ENCODE measurements at places on chromosomes 7 and 10.

DNA sequence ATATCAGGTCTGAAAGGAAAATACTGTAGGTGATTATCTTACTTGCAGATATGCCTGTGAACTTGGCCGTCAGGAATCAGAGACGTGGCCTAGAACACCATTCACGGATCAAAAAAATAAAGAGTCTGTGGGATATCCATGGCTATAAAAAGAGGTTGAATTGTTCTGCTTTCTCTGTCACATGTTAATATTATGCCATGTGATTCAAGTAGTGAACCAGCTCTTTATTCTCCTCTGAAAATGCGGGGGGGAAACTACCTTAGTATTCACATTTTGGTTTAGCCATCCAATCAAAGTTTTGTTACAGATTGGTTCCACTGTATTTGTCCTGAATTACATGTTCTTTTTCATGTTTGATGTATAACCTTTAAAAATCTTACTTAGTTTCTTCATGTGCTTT is 120.5 kb downstream of the CCNY start:
- peak; percentile 77 for DNase-seq

DNA sequence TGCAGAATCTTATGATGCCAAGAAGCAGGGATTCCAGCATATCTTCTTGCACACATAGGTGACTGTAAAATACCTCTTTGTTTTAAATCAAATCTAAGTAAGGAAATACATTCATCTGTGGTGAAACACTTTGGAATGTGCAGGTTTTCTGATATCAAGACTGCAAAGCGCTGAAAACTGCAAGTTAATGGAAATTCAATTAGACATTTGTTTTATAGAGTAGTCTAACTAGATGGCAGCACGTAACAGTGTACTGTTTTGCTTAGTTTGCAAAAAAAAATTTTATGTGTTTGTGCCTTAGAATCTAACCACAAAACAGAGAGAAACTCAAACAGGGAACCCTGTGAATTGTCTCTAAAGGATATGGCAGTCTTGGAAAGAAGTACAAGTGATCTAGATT is 259.2 kb downstream of the HDAC9 start:
- no peak for DNase-seq

GRCh38 chr7:471191-471865 is 48.3 kb downstream of the PDGFA start:
- no peak for DNase-seq

DNA sequence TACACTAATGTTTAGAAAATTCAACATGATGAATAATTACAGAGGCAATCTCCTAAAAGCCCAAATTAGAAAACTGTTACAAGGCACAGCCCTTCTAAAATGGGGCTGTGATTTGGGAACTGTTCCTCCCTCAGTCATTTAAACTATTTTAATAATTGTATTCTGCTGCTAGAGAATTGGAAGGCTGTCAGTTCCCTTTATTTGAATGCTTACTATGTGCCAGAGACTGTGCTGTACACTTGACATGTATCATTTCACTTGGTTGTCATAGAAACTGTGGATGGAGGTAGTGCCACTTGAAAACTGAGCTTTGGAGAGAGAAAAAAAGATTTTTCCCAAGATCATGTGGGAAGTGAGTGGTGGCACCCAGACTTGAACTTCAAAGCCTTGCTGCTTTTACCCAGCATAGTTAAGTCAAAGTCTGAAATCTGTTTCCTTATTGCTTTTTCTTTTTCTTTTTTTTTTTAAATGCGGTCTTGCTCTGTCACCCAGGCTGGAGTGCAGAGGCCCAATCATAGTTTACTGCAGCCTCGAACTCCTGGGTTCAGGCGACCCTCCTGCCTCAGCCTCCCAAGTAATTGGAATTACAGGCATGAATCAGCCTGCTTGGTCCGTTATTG is 23.6 kb downstream of the UBE2D1 start:
- peak; percentile 66 for DNase-seq

DNA sequence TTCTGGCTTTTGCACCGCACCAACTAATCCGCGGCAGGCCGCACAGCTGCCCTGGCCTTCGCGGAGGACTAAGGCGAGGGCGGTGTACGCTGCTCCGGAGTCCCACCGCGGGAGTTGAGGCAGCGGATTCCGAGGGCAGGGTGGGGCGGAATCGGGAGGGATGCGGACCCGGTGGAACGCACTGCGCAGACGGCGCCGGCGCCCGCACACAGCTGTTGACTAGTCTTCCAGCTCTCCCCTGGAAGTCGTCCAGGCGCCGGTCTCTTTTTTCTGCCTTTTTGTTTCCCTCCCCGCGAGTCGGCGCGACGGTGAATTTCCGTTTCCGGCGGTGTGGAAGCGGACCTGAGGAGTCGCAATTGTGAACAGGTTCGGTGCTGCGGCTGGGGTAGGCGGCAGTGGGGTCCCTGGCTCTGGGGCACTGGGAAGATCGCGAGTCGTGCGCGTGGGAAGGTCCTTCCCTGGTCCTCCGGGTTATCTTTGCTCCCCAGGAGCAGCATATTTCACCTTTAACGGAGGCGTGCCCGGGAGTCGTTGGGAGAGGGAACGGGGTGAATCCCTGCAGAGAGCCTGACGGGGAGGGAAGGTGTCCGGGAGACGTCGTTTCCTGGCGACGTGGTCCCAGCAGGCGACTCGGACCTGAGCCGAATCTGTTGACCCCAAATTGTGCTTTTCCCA is at the start of gene ASAH2B:
Gene ASAH2B, plus strand, starts transcription at position 319 of the 675 bp plus-strand sequence. CDS start 5,195 bp downstream, outside the sequence.
- peak; percentile 58 for DNase-seq

DNA sequence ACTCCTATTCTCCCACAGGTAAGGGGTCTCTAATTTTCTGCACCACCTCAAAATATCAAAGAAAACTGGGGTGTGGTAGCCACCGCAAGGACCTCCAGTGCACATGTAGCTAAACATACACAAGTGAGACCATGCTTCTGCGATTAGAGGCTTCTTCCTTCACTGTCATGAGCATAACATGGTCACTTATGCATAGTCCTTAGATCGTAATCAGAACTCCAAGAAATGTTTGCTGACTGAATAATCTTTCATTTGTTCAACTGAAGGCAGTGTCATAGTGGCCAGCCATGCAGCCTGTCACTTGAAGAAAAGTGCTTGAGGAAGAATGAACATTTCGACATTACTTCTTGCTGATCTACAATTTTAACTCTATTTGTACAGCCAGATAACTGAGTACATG is 14.6 kb downstream of the TWIST1 start:
- no peak for DNase-seq

DNA sequence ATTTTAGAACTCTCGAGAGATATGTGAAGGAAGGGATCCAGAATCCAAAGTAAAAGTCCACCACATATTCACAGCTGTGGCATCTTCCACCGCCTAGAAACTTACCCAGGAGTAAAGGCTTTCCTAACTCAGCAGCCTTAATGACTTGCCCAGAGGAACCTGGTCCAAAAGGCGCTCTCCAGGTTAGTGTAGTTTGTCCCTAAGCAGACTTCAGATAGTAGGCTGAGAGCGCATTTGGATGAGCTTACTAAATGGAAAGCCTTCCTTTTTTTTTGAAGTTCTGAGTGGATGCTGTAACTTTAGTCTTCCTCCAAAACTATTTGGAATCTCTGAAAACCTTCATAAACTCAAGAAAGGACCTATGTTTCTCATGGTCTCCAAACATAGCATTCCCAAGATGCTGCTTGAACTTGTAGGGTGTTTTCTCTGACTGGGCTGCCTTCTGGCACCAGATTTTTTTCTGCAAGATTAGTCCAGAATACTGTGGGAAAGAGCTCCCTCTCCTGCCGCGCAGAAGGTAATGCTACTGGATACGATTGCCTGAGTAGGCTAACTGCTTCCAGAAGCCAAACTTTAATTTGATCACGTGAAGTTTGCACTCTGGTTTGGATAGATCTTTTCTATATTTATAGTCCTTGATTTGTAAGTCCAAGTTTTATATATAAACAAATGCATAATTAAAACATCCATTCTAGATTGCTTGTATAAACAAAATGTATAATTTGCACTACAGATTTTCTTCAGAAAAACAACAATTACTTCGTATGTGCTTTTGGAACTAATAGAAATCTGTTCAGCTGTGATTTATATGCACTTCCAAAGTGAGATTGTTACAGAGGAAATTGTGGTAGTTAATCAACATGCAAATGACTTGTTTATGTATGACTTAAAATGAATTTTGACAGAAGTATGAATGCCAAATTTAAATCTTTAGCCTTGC is 19.6 kb upstream of the GPR37 start:
- DNase-seq: peak; percentile 75

DNA sequence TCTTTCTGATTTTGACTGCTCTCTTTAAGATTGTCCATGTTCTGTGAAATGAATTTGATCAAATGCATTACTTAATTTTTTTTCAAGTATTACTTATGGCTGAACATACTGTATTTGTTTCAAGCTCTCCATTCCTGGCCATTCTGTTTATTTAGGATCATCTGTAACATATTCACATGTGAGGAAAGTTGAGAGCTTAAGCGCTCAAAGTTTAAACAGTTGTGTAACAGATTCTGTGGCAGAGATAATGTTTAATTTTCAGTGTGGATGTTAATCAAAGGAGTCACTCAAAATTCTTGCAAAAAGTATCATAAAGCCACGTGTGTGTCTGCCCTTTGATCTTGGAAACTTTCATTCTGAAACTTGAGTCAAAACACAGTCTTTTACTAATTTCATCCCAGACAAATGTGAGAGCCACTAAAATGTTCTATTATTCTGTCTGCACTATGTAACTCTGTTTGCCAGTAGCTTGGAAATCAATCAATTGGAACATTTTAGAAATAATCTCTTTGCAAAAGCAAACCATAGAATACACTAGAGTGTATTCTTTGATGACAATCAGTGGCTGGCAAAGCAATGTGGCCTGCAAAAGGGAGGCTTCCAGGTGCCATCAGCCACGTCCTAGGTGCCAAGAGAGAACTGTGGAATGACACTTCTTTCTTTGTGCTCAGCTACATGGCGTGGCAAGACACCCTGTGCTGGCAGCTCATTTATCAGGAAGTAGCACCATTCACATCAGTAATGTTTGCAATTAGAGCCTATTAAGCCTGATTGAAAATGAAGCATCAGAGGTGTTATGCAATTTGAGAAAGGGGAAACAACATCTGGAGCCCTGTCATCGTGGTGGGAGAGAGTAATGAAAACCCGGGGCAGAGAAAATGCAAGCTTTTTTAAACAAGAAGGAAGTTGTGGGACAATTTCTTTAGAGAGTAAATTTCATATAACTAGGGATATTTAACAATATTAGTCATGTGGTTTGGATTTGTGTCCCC is 40.9 kb downstream of the ARL5B start:
- no peak for DNase-seq

- no peak for DNase-seq
These were observed 121.4 kb downstream of the TCF7L2 start for GRCh38 chr10:113071446-113071845.

GRCh38 chr7:90764848-90765570 is 168.9 kb downstream of the CDK14 start:
- no peak for DNase-seq

Data from putamen (tissue), 1 donor.